Activated gamma-delta T cell (primary cell): ENCODE measurements at places on chromosomes 1 and 21.
A peak's percentile ranks its signal among the peaks of the same experiment; 100 is the strongest.

- DNase-seq = no peak
Measured at GRCh38 chr1:17630986-17631385, 91.5 kb downstream of the ARHGEF10L start.

- no peak for DNase-seq
Measured at GRCh38 chr1:907611-908451, 15.9 kb upstream of the SAMD11 start.

DNA sequence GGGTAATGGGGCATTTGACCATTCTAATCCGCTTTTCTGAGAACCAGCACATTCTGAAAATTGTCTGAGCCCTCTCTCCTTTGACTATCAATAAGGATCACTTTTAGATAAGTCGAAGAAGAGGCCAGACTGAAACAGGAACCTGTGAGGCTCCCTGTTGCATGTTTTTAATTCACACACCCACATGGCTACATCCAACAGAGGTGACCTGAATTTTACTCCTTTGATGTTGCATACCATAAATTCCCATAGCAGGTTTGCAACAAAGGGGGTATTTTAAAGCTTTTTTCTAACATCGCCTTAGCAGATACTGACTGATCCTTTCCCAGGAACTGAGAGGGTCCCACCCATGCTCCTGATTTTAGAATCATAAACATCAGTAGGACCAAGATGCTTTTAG lies 450.8 kb downstream of the USP25 start:
- no peak for DNase-seq

DNA sequence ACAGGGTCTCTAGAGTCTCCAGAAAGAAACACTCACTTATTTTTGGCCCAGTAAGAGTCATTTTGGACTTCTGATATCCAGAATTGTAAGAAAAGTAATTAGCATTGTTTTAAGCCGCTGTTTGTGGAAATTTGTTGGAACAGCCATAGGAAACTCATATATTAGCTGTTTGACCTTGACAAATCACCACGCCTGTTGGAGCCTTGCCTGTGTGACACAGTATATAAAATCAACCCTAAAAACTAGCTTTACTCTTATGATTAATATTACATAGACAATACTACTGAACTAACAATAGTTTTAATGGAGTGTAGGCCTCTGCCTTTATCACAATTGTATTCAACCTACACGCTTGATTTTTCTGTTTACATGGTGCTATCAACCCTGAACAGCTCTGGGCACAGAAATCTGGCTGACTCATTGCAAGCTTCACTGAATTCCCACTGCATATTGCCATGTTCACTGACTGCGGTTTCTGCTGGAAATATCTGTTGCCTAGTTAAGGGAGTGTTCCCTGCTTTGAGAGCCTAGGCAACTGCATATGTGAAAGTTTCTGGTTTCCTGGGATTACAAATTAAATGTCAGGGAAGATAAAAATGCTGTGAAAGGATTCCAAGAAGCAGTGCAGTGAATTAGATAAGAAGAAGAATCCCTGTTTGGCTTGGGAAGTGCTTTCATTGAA lies 419.5 kb upstream of the DEPDC1 start:
- DNase-seq = no peak

DNA sequence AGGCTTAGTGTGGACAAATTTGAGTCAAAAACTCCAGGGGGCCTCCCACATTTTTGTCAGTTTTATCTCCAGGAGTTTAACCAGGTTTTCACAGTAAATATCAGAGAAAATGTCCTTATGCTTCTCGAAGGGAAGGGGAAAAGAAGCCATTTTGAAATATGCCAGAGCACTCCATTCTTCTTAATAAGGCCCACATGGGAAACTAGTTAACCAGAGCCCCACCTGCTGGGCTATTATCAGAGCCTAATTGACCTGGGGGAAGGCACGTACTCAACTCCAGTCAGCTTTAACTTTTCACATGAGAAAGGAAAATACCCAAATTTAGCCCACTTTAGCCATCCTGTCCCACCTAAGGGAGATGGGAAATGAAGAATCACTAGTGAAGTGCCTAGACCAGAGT lies 296.3 kb downstream of the PTBP2 start:
- no peak for DNase-seq

DNA sequence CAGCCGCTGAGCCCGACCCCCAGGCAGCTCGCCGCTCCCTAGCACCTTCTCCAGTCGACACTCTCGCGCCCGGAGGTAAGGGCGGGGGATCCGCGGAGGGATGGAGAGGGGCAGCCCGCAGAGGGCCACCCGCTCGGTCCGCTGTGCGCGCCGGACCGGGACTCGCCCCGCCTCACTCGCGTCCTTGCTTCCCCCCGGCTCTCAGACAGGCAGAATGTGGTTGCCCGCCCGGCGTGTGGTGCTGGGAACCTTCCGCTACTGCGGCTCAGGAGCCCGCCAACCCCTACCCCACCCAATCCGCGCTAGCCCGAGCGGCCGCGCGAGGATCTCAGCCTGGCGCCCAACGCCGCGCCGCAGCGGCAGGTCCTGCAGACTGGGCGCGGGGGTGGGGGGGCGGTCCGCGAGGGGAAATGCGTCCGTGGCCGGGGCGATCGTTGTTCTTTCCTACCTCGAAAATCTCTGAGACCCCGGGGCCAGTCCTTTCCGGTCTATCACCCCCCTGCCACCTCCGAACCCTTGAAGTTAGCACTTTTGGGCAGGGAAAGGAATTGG lies 404 bp downstream of the LRRC8C start:
- peak; percentile 62 for DNase-seq

DNA sequence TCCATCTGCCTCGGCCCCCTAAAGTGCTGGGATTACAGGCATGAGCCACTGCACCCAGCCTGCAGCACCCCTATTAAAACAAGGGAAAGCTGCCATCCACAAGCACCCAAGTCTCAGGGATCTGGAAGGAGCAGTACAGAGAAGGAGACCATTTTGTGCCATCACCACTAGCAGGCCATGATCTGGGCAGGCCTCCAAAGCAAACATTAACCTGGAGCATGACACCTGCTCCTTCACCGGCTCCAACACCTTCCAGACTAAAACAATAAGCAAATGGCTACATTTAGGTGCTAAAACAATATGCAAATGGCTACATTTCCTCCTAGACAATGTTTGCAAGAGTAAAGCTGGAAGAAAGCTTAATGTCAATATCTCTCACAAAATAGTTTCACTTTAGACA lies 16.7 kb downstream of the MEAF6 start:
- no peak for DNase-seq

GRCh38 chr1:7491109-7491817 lies 279.8 kb upstream of the VAMP3 start:
- DNase-seq = no peak

- DNase-seq = no peak
Measured at GRCh38 chr1:54825696-54826095, 24.6 kb upstream of the TTC22 start.

DNA sequence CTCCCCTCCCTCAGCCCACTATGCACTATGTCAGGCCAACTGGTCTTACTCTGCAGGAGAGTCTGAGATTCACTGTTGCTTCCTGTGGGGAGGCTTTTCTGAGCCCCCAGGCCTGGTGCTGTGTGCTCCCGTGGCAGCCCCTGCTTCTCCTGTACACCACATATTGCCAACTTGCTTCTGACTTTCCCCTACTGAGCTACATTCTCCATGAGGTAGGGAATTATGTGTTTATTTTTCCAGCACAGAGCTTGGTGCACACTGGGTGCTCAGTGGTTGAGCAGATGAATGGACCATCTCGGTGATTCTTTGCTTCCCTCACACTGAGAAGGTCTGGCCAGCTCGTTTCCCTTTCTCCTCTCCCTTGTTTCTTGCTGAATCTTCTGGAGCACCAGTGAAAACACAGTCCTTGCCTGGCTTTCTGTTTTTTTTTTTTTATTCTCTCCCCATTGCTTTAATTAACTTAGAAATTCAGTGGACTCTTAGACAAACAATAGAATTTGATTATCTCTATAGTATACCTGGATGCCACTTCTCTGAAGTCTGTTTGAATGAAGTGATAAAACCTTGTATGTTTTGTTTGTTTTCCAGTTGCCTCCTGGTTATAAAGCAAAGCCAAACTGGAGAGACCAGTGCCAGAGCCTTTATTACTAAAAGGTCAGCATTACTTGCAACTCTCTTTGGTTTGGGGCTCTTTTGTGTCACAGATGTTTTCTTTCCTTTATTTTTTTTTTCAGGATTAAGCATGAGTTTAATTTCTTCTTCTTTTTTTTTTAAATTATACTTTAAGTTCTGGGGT lies 50.3 kb upstream of the CNIH3 start:
- no peak for DNase-seq

DNA sequence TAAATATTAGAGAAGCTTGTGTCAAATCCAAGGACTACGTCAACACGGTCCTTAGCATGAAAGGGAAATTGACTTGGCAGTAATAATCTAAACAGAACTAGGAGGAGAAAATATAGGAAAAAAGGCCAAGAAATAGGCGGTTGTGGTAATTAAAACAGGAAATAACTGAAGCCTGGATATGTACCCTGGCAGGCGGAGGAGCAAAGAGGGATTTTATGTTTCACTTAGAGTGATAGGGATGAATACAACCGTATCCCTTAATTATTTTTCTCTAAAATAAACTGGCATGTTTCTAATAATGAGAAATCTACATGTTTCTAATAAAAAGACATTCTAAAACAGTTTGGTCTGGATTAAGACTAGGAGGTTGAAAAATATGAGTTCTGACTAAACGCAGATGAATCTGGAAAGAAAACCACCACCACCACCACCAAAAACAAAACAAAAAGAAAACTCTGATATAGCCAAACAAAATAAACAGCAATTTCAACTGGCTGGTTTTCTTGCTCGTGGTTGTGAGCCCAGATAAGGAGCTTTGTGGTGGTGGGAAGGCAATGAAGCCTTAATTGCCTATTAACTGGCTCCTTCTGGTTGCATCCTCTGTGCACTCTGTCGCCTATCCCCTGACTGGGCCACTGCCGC lies 334.2 kb upstream of the SNX7 start:
- no peak for DNase-seq

GRCh38 chr1:116242741-116243140 lies 130.3 kb upstream of the ATP1A1 start:
- no peak for DNase-seq

DNA sequence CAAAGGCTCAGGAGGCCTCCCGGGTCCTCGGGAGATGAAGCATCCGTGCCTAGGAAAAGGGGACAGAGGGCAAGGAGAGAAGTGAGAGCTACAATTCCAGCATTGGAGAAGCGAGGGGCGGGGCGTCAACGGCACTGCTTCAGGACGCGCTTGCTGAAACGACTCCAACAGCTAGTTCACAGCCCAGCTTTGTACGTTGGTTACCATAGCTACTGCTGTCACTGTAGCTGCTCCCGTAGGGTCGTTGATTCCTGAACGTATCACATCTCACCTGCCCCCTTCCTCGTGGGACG lies 63.1 kb downstream of the TOR1AIP2 start:
- DNase-seq = no peak

DNA sequence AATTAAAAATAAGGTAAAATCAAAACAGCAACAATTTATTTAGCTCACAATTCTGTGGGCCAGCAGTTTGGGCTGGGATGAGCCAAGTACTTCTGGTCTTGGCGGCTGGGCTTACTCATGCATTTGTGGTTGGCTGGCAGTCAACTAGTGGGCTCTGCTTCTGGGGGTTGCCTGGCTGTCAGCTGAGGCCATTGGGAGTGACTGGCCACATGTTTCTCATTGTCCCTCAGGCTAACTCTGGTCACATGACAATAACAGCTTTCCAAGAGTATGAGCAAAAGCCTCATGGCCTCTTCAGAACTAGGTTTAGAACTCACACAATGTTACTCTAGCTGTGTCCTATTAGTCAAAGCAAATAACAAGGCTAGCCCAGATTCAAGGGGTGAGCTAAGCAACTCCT lies 15.6 kb upstream of the CHIA start:
- no peak for DNase-seq

- no peak for DNase-seq
Measured at GRCh38 chr1:197393772-197394171, 125.7 kb downstream of the CRB1 start.

- DNase-seq = no peak
Measured at GRCh38 chr1:7084232-7084894, 299.1 kb downstream of the CAMTA1 start.

- DNase-seq = no peak
Measured at GRCh38 chr1:165598676-165599059, 32.4 kb upstream of the MGST3 start.

DNA sequence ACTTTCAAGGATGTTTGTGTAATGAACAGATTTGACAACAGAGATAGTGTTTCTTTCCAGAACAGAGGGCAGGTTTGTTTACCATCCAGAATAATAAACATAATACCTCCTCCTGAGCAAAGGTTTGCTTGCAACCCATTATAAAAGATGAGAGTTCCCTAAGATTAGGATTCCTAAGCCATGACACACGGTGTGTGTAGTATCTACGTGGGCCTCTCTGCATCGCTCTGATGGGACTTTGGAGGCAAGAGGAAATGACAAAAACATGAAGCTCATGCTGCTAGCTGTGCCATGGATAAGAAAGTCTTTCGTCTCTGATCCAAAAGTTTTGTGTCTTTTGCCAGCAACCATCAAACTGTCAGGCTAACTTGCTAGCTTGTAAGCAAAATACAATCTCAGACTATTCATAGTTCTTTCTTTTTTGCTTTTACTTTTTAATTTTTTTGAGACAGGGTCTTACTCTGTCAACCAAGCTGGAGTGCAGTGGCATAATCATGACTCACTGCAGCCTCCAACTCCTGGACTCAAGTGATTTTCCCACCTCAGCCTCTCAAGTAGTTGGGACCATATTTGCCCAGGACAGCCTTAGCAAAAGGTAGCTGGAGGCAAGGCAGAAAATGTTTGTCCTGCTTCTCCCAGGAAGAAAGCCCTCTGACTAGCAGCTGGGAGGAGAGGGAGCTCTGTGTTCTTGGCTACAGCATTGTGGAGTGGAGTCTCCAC lies 81.1 kb downstream of the LHX4 start:
- no peak for DNase-seq

DNA sequence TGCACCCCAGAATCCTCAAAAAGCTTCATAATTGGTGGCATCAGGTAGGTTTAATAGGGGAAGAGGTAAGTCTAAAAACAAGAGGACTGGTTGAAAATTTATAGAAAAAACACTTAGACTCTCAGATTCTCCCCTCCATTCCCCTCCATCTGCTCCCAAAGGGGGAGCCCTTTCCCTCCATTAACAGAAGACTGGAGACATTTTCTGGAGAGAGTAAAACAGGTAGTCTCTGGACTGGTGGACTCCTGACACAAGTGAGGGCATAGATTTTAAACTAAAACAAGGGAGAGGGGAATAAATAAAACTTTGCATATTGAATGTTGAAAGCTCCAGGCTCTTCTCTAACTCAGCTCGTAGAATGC lies 54.0 kb upstream of the IPO9 start:
- DNase-seq = no peak

GRCh38 chr1:186987065-186987464 lies 158.3 kb downstream of the PLA2G4A start:
- DNase-seq = no peak

- DNase-seq = no peak
Measured at GRCh38 chr1:103063921-103064320, 44.4 kb downstream of the COL11A1 start.
